Endothelial cell of umbilical vein (primary cell): ENCODE measurements at places on chromosomes 5 and 9.

DNA sequence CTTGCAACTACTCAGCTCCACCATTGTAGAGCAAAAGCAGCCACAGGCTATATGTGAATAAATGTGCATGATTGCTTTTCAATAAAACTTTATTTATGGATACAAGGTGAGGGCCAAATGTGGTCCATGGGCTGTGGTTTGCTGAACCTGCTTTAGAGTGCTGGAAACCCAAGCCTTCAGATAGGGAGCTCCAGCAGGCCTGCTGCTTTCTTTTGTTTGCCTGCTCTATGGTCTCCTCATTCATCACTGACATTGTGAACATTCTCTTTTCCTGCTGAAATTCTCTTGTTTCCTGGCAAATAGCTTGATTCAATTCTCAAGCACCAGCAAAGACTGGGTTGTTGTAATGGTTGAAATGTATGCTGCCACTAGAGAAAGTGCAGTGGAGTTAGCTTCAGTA lies 26.0 kb downstream of the EGFLAM start:
- no peak for DNase-seq

- peak; percentile 26 for DNase-seq
Measured at GRCh38 chr5:77844373-77844622, 68.2 kb upstream of the TBCA start.

DNA sequence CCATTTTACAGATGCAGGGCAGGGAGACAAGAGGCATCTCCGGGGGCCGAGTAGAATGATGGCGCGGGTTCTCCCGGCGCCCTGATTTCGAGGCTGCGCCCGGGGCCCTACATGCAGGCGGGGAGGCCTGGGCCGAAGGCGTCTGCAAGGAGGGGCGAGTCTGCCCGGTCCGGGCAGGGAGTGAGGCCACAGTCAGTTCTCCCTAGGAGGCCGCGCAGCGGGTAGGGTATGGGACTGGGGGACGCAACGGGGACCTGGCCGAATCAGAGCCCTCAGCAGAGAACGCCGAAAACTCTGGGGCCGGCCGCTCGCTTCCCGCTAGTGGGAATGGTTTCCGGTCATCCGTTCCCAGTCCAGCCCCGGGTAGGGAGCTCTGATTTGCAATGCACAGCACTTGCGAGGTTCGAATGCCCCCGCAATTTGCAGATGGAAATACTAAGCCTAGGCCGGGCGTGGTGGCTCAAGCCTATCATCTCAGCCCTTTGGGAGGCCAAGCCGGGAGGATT lies 6.4 kb downstream of the TLX3 start:
- no peak for DNase-seq

- DNase-seq, result no peak
Measured at GRCh38 chr5:112975721-112976431, 722 bp upstream of the DCP2 start.

GRCh38 chr5:139901251-139901575 lies 105.6 kb downstream of the PSD2 start:
- DNase-seq, result no peak

DNA sequence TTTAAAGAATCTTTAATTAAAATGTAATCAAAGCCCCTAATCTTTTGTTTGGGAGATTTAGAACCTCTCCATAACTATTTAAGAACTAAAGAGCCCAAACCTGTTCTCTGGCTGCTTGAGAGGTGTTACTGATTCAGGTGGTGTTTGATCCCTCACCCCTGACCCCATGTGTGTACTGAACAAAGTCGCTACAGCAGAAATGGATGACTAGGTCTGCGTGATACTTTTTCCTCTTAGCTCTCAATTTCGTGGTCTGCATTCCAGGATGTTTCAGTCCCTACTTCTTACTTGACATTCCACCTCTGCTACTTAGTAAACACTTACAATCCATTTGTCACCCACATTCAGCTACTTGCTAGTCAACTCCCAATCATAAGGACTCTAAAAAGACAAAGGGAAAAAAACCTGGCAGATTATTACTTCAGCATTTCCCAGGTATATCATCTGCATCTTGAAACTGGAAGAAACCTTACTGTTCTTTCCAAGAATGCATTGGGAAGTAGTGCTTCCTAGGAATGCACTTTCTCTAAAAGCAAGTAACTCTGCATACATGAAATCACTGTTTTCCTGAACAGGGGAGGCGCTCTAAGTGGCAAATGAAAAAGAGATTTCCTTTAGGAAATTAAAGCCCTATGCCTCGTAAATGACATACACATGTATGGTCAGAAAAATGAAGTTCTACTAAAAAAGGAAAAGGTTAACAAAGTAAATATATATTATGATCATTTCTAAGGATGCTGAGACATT lies 1091.6 kb downstream of the PTPRD start:
- no peak for DNase-seq

- no peak for DNase-seq
Measured at GRCh38 chr9:2700909-2701550, 16.3 kb upstream of the KCNV2 start.

GRCh38 chr5:56973473-56973872 lies 21.6 kb upstream of the MIER3 start:
- no peak for DNase-seq

- DNase-seq, result no peak
Measured at GRCh38 chr9:4674783-4675182, 4.6 kb upstream of the CDC37L1 start.

DNA sequence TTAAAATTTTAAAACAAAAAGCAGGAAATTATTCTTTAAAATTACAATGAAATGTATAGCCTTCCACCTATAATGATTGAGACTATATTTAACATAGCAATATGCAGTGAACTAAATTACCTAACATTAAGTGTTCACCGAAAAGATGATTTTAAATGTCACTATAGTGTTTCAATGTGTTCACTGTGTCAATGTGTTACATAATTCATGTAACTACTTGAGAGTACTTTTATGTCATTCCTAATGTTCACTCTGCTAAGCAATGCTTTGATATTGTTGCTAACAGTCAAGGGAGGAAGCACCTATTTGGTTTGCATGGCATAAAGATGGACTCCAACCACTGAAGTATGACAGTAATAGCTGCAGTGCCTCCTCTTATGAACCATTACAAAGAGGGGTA lies 629.8 kb upstream of the C9orf72 start:
- no peak for DNase-seq

DNA sequence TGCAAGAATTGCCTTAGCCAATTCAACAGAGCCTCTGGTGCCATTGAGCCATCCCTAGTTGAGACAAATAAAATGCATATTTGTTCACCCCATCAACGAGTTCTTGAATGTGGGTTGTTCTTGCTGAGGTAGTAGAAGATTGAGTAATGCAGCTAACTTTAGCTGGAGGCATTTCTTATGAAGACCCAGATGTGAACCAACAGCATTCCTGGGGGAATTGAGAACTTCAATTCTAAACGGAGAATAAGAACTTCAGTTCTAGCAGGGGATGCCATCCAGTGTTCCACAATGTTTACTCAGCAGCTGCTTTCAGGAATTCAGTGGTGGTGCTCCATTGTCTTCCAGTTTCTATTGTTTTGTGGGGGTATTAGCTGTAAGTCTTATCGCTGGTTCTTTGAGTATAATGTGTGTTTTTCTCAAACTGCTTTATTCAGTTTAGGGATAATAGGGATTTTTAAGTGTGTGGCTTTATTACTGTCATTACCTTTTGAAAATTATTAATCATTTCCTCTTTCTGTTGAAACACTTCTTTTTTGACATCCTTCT lies 1968.2 kb upstream of the NUDT12 start:
- DNase-seq, result no peak

DNA sequence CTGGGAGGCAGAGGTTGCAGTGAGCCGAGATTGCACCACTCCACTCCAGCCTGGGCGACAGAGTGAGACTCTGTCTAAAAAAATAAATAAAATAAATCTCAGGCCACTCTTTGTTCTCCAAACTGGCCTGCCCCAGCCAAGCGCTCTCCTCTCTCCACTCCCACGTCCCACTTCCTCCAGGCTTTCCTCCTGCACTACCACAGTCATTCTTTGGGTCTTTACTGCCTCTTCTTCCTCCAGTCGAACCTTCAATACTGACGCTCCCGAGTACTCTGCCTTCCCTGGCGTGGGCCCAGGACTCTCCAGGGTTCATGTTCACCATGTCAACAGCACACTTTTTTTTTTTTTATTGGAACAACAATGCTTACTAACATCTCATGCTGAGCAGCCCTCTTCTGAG lies 23.9 kb downstream of the RNF130 start:
- peak; percentile 40 for DNase-seq

DNA sequence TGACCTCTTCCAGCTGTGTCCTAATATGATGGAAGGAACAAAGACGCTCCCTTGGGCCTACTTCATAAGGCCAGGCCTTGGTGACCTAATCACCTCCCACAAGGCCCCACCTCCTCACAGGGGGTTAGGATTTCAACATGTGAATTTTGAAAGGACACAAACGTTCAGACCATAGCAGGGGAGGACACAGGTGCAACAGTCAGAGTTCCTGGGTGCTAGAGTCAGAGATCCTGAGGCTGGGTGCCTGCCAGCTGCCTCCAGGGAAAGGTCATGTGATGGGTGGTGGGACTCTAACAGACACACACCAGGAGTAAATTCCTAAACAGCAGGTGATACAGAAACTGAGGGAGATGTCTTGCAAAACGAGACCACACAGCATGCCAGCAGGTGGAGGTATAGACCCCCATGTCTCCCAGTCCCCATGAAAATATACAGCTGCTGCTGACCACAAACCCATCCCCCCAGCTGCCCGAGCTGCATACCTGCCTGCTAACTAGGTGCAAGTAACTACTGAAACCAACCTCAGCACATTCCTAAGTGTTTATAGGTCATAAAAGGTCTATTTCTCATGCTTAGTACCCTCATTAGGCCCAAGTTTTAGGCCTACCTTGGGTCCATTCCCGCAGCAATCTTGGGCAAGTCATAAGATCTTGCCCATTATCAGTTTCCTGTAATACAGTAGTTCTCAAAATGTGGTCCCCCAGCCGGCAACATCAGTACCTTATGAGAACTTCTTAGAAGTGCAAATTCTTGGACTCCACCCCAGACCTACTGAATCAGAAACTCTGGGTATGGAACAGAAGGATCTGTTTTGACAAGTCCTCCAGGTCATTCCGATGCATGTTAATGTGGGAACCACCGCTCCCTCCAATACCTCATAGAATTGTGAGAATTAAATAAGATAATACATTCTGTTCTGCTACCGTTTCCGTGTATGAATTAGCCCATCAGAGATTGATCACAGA lies 245.3 kb downstream of the ENC1 start:
- DNase-seq, result no peak

DNA sequence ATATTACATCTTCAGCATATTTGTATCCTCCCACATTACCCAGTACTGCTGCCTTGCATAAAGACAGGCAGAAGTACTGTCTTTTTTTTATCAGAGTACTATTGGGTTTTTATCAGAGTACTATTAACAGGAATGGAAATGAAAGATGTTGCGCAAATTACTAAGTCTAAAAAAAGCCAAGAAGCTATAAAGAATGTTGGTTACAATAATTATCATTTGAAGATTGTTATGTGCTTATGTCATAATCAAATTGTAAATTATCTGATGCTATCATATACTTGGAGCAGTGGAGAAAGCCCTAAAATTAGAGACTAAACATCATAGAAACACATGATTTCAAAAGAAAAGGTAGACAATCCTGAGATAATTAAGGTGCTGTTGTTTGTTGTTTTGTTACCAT lies 188.8 kb downstream of the CCDC192 start:
- DNase-seq, result no peak

DNA sequence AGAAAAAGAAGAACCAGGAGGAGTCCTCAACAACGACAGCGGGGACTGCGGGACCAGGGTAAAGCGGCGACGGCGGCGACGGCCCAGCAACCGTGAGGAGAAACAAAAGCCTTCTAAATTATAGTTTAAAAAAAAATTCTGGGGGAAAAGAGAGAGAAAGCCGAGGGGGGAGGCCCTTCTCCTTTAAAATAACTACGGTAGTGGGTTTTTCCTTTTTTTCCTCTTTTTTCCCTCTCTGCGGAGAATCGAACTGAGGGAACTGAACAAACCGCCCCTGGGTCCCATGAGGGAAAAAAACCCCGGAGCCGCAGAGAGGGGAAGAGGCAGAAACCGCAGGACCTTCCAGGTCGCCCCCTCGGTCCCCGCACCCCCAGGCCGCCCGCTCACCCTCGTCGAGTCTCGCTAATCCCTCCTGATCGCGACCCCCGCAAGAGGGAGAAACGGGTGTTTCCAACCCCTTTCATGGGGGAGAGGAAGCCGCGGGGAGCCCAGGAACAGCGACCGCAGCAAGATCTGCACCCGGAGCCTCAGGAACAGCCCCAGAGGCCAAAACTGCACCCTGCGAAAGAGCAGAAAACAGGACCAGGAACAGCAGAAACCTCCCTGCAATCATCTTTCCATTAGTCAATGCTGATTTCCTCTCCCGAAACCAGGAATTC lies 453 bp downstream of the CPEB4 start:
- peak; percentile 23 for DNase-seq

DNA sequence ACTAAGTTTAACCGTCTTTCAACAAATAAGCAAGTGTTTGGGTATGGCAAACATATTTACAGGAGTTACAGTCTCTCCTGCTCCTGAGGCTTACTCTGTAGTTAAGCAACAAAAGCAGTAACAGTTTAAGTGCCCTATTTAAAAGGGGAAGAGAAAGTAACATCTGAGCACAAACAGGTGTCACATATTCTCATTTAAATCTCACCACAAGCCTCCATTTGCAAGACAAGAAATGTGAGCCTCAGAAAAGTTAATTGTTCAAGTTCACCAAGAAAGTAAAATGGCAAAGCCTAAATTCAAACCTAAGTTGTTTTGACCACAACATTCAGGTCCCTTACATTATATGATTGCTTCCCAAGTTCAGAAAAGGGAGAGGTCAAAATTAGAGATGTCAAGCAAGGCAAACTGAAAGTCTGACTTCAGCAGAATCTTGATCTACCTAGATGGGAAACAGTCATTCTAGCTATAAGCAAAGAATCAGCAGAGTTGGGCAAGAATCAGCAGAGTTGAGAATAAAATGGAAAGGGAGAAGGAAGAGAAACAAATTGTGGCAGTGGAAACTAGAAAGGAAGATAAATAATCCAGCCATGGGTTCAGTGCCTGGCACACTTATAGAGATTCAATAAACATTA lies 93.4 kb downstream of the STRBP start:
- DNase-seq, result no peak

DNA sequence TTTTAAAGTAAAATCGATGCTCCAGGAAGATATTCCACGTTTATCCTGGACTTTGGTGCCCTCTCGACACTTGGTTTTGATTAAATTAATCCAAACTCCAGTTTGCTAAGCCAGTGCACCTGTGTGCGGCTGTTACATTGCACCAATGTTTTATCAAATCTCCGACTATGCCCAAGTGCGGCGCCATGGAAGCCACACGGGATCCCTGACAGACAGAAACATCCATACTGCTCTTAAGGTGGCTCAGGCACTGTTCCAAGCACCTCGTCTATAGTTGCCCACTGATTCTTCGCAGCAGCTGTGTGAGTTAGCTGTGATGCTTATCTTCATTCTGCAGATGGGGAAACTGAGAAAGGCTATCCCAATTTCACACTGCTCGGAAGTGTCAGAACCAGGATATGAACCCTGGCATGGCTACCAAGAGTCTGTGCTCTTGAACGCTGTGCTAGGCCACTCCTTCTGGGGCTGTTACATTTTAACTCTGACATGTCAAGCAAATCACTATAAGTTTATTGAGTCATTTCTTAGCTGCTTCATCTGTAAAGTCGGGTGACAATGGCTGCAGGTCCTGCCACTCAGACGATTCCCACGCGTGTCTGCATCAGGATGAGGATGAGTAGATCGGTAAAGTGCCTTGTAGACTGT lies 113.0 kb downstream of the ADAMTS2 start:
- no peak for DNase-seq
